Natural killer cell treated with Interleukin-12 subunit alpha and Interleukin-12 subunit beta and Interleukin-15 and Interleukin-18, amount 100 ng/mL, for 72 hours (primary cell): ENCODE measurements at places on chromosomes 13 and 19.

- DNase-seq: no peak
Measured at GRCh38 chr13:66222926-66223325, 1007.2 kb downstream of the PCDH9 start.

DNA sequence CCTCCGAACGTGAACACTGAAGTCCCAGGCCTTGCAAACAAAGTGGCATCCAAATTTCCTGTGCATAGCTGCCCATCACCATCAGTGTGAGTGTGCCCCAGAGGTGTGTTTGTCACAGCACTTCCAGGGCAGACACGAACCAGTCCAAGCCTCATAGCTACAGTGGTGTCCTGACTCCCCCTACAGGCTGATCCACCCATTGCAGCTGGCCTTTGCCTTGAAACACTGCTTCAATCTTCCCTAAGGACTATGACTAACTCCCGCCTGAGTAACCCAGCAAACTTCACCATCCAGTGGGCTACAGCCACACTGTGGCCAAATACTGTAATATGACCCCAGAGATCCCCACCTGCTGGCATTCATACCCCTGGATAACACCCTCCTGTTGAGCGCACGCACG, 3.9 kb downstream of the ZNF266 start:
- peak; percentile 73 for DNase-seq

- DNase-seq: peak; percentile 78
Measured at GRCh38 chr13:100573121-100573520, 15.5 kb downstream of the GGACT start.

GRCh38 chr19:7595466-7596133, at the start of gene CAMSAP3:
CAMSAP3 (plus strand) TSS chr19:7595863; CDS start chr19:7596003, 140 bp downstream.
- DNase-seq: no peak

GRCh38 chr13:87677043-87677495, 5.9 kb downstream of the SLITRK5 start:
- no peak for DNase-seq

DNA sequence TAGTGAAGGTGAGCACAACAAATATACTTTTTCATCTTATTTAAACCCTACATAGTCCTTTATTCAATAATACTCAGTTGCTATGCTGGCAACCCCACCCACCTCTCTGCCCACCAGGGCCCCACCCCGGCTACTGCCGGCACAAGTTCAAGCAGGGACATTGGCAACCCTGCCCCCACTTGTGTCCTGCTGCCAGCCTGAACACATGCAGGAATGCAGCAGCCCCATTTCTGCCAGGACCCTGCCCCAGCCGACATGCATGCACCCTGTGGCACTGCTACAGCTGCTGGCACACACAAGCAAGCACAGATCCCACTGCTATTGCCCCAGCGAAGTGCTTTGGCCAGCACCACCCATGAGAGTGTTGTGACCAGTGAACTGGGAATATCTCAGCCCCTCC, 289.8 kb downstream of the COG6 start:
- no peak for DNase-seq

DNA sequence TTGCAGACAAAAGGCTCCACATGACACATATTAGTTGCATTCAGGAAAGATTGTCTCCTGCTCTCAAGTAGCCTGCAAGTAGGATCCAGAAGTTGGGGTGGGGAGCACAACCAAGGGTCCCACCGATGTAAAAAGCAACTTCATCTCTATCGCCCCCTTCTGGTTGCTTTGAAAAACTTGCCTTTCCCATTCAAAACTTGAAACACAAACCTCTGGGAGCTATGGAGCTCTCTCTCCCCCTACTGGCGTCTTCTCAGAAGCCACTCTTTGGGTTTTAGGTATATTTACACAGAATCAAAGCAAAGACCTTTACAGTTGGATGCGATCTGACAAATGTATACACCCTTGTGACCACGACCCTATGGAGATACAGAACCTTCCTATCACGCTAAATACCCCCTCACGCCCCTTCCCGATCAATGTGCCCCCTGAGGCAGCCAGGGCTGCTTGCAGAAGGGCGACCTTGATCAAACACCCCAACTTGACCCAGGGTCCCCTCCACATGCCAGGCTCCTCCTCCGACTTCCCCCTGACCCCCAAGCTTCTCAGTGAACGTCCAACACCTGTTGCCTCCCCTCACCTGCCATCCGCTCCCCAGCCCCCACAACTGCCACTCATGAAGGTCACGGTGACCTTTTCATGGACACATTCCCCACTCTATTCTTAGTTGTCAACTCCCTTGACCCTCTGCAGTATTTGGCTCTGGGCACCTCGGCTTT, 10.1 kb downstream of the NOSIP start:
- DNase-seq: no peak

DNA sequence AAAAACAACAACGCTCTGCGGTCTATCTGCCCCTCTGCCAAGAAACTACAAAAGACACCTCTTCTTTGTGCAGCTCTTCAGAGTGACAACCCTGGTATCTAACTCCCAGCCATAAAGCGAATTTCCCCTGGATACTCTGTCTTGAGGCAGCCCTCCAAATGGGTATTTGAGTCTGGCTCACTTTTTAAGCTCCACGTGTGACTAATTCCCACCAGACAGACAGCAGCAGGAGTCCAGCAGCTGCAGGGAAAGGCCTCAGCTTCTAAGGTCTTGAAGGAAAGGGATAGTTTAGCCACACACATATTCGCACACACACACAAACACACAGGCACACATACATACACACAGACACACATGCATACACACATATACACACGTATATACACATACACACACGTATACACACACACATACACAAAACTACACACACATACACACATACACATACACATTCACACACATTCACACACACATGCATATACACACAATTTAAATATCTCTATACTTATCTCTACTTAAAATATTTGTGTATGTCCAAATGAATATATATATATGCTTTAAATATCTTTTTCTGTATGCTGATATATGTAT, 188.8 kb downstream of the TSHZ3 start:
- DNase-seq: no peak

GRCh38 chr19:2670217-2670616, 32.3 kb downstream of the GNG7 start:
- DNase-seq: no peak

GRCh38 chr19:40974633-40975037, 16.4 kb upstream of the CYP2B6 start:
- DNase-seq: peak; percentile 83

- DNase-seq: no peak
Measured at GRCh38 chr13:101751488-101751887, 299.0 kb downstream of the ITGBL1 start.

DNA sequence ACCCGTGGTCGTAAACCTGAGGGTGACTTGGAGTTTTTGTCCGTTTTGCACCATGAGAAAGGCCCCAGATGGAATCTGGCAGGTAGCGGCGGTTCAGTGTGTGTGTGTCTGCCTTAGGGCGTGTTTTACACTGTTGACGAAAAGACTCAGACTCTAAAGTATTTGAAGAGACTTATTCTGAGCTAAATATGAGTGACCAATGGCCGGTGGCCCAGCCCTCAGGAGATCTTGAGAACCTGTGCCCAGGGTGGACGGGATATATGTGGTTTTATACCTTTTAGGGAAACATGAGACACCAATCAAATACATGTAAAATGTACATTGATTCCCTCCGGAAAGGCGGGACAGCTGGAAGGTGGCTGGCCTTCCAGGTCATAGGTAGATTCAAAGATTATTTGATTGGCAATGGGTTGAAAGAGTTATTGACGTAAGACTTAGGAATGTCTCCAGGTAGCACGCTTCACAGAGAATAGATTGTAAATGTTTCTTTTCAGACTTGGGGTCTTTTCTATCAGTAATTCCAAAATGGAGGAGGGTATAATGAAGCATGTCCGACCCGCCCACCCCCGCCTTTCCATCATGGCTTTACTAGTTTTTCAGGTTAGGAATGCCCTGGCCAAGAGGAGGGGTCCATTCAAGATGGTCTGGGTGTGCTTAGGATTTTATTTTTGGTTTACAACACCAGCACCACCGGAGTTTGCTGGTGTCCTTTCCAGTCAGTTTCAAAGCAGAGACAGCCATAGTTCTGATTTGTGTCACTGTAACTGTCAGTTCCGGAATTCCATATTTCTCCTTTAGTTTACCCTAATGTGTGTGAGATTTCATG, 1.0 kb upstream of the ZNF529 start:
- DNase-seq: no peak

DNA sequence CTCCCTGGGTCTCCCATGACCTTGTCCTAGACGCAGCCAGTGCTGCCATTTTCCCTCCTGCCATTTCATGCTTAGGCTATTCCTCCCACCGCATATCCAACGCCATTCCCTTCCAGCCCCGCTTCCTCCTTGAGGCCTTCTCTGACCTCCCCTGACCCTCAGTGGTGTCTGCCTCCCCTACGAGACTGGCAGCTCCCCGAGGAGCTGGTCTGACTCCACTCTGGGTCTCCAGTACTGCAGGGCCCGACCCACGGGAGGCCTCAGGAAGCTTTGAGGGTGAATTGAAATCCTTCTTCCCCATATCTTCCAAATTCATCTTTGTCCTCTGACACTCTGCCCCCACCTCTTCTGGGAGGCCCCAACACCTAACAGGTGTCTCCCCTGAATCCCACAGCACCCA, 708 bp downstream of the KLK15 start:
- no peak for DNase-seq

DNA sequence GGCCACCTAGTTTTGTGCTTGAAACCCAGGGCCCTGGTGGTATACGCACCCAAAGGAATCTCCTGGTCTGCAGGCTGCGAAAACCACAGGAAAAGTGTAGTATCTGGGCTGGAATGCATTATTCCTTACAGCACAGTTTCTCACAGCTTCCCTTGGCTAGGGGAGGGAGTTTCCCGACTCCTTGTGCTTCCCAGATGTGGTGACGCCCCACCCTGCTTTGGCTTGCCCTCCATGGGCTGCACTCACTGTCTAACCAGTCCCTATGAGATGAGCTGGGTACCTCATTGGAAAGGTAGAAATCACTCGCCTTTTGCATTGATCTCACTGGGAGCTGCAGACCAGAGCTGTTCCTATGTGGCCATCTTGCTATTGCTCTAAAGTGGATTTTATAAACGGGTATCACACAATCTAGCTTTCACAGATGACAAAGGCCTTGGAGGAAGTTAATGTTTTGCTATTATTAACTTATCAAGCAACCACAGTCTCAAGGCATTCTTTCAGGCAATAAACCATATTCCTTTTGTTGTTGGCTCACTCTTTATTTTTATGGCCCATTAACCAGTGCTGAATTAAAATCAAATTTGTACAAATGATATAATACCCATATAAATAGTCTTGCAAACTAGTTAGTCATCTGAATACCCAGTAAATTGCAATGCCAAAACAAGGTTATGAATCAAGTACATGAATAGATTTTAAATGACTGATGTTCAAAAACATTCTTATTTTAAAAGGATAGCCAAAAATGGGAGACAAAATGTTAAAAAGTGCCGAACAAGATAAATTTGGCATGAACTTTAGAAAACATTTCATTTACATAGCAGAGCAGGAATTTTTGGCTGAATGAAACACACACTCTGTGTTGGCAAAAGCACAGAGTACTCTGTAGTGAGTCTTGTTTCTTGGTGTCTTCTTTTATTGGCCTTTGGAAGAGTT, 475.4 kb upstream of the ARGLU1 start:
- no peak for DNase-seq

- no peak for DNase-seq
Measured at GRCh38 chr19:325173-325936, 19.2 kb downstream of the MIER2 start.

GRCh38 chr19:17721111-17721628, 1.9 kb downstream of the MAP1S start:
- no peak for DNase-seq

DNA sequence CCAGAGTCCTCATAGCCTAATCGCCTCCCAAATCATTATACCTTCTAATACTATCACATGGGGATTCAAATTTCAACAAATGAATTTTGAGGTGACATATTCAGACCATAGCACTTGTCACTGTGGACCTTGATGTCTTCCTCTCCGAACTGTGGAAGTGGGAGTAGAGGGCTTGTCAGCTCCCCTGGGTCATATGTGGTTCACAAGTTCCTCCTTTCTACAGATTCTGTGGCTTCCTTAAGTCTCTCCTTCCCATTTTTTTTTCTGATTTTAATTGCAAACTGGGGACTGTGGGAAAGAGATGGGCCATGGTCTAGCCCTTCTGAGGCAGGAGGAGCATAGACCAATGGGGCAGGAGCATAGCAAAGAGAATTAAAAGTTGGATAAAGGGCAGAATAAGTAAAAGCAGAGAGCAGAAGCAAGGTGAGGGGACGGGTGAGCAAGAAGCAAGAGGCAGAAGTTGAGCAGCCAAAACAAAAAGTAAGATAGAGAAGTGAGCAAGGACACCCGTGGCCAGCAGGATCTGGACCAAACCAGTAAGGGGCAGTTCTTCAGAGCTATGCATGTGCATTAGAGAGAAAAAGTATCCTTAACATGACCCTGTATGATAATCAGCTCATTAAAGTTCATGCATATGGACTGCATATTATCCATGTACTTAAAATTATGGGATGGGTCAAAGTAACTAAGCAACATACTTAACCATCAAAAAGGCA, 2.6 kb upstream of the SIGLEC7 start:
- no peak for DNase-seq

DNA sequence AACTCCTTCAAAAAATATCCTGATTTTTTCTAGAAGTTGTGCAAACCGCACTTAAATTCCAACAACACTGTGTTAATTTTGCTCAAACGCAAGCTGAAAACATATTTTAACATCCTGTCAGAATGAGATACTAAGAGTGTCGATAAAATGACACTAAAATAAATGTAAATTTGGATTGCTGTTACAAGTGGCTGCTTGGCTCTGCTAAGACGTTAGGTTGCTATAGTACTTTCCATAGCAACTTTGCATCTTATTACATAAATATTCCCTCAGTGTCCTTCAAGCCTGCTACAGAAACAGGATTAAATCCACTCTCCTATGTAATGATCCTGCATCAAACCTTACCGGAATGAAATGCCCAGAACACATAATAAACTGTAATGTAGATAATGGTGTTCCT, 292.1 kb downstream of the DNAJC15 start:
- DNase-seq: no peak

DNA sequence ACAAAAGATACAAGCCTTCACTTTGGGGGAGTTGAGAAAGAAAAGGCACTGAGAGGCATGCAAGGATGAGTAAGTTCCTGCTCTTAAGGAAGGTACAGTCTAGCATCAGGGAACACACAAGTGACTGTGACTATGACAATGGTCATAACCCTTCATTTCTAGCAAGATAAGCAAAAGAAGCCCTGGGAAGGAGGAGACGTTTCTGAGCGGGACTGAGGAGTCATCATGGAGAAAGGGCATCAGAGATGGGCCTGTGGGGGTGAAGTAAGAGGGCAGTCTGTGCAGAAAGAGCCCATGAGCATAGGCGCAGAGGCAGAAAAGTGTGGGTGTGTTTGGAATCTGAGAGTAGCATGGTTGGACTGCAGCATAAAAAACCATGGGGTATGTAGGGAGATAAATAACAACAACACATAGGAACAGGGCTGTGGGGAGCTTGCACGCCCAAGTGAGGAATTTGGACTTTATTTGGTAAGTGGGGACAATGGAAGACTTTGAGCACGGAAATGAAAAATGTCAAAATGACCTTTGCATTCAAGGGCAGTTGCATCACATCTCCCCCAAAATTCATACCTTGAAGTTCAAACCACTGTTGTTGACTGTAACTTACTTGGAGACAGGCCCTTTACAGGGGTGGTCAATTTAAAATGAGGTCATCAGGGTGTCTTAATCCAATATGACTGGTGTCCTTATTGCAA, 86.7 kb downstream of the MBNL2 start:
- no peak for DNase-seq

GRCh38 chr13:67123165-67123564, 107.0 kb downstream of the PCDH9 start:
- no peak for DNase-seq

- DNase-seq: no peak
Measured at GRCh38 chr13:42056146-42056545, 7.7 kb downstream of the DGKH start.

GRCh38 chr19:42193706-42194105, 23.8 kb downstream of the DEDD2 start:
- no peak for DNase-seq
